Adipocyte (in vitro differentiated cells): ENCODE measurements at places on chromosomes 3 and 15.

- DNase-seq = peak; percentile 24
Observed at GRCh38 chr3:116443191-116443661, 2.1 kb downstream of the LSAMP start.

DNA sequence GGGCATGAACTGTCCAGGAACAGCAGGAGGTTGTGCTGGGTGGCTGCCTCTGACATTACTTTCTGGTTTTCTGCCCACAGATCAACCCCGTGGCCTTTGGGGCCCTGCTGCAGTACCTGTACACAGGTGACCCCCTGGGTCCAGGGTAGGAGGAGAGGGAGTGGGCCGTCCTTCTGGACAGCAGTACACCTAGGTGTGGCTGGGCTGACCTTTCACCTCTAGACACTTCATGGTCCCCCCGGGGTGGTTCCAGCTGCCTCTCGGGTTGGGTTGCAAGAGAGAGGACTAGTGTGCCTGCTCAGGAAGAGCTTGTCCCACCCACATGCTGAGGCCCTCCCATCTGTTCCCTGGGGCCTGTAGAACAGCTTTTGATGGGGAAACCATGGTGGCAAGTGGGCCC lies 3.7 kb downstream of the ABTB1 start:
- DNase-seq = no peak

DNA sequence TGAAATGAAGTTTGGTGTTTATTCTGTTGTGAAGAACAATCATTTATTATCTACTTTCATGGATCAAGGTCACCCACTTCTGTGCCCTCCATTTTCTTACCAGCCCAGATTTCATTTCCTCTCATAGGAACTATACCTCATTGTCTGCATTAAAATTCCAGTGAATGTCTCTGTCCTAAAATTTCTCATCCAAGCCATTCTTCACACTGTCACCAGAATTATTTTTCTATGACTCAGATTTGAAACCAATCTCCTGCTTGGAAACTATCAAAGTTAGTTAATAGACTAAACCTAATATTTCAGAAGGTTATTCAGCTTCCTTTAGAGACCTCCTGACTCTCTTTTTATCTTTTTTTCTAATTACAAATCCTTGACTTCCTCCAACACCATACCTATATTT lies 364.1 kb upstream of the CBLB start:
- no peak for DNase-seq

- no peak for DNase-seq
Observed at GRCh38 chr3:139236336-139236735, 107.5 kb upstream of the MRPS22 start.

DNA sequence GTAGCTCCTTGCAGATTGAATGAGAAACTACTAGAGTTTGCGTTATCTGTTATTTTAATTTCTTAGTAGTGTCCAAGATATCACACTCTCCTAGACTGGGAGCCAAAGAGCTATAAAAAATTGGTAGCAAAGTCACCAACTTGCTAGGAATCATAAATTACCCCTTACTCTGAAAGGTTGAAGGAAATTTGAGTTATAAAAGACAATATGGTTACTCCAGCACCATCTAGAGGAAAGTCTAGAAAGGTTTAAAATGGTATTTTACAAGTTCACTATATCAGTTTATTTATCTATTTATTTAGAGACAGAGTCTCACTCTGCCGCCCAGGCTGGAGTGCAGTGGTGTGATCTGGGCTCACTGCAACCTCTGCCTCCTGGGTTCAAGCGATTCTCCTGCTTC lies 121.6 kb downstream of the RBPMS2 start:
- peak; percentile 53 for DNase-seq

GRCh38 chr3:43255662-43256061 lies 30.7 kb upstream of the SNRK start:
- no peak for DNase-seq

DNA sequence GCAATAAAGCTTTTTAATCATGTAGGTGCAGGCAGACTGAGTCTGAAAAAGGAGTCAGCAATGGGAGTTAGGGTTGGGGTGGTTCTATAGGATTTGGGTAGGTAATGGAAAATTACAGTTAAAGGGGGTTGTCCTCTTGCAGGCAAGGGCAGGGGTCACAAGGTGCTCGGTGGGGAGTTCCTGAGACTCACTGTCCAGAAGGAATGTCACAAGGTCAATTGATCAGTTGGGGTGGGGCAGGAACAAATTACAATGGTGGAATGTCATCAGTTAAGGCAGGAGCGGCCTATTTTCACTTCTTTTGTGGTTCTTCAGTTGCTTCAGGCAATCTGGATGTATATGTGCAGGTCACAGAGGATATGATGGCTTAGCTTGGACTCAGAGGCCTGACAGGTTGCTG lies 13.9 kb downstream of the CCR5AS start:
- DNase-seq = no peak

GRCh38 chr3:119643528-119643927 lies 16.9 kb downstream of the POPDC2 start:
- peak; percentile 56 for DNase-seq

DNA sequence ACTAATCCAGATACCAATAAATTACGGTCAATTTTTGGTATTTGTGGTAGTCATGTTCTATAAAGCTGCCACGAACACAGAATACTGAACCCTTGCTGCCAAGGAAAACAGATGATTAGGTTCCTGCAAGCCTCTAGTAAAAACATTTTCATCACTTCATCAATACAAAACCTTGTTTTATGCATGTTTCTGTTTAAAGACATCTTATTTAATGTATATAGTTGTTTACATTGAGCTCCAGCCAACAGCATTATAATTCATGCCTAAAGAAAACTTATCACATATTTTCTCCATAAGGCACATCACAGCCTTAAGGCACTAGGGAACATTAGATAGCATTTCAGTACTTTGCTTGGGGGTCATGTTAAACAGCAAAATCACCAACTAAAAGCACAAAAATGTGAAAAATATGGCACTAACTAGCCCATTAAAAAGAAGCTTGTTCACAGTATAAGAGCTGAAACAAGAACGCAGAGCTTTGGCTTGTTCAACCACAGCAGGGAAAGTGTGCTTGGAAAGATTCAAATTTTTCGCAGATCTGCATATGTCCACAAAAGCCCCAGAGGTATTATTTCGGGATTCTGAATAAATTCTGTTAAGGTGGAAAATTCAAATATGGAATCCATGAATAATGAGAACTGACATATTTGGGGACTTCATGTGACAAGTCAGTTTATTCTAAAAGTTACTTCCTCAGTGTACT lies 27.7 kb downstream of the POLQ start:
- DNase-seq = peak; percentile 7

DNA sequence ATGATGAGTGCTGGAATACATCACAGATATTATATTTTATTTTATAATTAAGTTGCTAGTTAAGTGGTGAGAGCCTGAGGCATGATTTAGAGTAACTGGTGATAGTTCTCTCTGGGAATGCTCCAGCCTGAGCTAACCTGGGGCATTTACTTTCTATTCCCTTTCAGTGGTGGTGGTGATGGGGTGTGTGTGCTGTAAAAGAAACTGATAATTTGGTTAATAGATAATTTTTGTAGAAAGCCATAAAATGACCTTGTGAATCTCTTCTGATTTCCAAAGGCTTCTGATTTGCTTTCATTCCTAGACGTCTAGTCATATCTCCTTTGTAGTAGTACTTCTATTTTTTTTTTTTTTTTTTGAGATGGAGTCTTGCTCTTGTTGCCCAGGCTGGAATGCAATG lies 46.8 kb upstream of the DPPA4 start:
- no peak for DNase-seq

DNA sequence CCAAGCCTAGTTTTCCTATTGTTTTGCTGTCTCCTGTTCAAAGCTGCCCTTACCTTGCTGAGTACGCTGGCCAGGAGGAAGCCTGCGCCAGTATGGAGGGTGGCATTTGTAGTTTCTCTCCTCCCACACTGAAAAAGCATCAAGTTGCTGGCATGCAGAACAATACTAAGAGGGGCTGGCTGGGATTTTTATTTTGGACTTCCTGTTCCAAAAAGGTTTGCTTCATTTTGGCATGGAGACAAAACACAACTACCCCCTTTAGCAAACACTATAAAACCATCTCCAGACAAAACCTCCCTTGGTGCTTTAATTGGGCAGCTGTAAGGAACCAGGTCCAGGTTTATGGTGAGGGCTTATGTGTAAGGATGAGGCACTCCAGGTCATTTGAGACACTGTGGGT lies 457.6 kb downstream of the PDCD6IP start:
- DNase-seq = no peak

DNA sequence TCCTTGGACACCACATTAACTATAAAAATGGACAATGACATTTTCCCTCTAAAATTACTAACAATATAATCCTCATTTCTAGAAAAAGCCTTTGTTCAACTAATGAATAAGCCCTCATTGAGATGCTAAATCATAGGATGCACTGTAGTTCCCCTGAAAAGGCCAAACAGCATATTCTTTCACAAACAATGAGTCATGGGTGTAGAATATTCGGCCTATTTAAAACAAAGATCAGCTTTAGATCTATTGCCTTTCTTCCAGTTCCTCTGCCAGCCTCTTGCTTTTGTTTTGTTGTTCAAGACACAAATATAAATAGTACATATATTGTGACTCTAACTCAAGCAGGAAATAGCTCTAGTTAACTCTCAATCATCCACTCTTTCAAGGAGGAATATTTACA lies 82.5 kb downstream of the ADAM10 start:
- DNase-seq = peak; percentile 65

- DNase-seq = no peak
Observed at GRCh38 chr15:77192451-77192850, 121.5 kb upstream of the TSPAN3 start.

DNA sequence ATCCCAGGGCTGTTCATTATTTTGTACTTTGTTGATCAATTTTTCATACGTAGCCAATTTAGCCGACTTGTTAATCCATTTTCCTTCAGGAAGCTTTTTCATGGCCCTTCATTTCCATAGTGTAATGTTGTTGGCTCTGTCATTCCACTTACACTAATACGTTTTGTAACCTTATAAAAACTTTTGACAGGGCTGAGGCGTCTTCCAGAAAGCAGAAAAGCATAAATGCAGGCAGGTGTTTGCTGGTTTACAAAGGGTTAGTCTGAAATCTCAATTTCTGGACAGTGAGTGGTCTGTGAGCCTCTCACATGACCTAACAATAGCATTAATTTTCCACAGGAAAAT lies 444.0 kb downstream of the OTOL1 start:
- no peak for DNase-seq

GRCh38 chr3:144063306-144063705 lies 91.7 kb downstream of the DIPK2A start:
- no peak for DNase-seq

DNA sequence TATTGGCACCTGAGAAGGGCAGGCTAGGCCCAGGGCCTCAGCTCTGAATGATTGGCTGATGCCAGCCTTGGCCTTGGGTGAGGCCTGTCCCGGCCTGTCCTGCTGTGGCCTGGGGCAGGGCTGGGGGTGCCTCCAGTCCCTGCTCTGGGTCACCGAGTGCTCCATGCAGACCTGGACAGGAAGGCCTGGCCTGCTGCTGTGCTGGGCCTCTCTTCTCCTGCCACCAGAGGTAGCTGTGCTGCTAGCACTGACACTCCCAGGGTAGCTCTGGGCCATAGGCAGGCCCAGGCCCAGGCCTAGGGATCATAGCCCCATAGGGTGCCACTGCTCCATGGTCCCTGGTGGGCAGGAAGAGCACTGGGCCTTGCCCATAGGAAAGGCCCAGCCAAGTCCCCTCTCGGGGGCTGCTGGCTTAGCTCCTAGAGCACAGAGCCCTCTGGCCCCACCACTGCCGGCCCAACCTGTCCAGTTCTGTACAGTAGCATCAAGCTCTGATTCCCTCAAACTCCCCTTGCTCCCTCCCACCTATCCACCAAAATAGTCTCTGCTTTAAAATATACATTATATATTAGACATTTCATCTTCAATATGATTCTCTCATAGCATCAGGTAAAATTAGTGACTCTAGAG lies 18.2 kb downstream of the ABTB1 start:
- peak; percentile 65 for DNase-seq

DNA sequence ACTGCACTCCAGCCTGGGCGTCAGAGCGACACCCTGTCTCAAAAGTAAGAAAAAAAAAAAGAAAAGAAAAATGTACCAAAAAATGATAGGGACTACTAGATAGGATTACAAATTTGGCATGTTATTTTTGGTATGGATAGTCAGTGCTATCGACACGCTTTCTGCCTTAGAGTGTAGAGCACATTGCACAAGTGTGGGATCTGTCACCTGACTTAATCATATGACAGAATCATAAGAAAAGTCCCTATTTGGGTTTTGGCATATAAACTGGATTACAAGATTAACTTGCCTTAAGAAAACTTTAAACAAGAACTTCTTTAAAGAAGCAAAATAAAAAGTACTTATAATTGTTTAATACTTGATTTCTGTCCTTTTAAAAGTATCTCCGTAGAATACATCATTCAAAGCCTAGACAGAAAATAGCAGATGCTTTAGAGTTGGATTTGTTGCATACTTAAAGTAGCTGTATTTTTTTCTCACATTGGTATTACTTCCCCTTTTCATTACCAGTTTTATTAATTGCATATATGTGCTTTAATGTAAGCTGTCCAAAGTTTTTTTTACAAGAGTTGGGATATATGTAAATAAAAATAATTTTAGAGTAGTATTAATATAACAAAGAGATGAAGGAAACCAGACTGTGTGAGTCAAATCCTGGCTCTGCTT lies 7.8 kb downstream of the ATP6V1A start:
- no peak for DNase-seq

- no peak for DNase-seq
Observed at GRCh38 chr3:132378-132777, 64.2 kb upstream of the CHL1 start.

- peak; percentile 45 for DNase-seq
Observed at GRCh38 chr3:194312743-194313281, 38.3 kb downstream of the CPN2 start.
